ENCODE measurements at places on chromosomes 4 and X.

GRCh38 chrX:140439476-140439875 is 65.4 kb downstream of the SOX3 start:
- DNase-seq, result peak; percentile 57

- no peak for DNase-seq
These were observed 219.0 kb upstream of the GIMD1 start for GRCh38 chr4:106587558-106587957.

DNA sequence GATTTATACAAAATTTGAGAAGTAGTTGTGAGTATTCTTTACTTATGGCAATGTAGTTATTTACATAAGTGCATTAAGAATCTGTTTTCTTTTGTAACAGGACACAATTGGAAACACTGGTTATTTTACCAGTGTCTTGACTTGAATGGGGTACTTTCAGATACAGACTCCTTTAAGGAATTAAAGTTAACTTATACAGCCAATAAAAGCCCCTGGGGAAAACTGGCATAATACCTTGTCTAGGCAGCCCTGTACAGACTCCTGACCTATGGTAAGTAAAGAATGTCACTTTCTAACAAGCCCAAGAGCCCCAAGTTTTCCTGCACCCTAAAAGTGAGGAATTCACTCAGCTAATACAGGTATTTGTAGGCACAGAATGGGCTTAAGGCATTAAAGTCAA is 241.8 kb downstream of the CPXCR1 start:
- DNase-seq, result no peak

DNA sequence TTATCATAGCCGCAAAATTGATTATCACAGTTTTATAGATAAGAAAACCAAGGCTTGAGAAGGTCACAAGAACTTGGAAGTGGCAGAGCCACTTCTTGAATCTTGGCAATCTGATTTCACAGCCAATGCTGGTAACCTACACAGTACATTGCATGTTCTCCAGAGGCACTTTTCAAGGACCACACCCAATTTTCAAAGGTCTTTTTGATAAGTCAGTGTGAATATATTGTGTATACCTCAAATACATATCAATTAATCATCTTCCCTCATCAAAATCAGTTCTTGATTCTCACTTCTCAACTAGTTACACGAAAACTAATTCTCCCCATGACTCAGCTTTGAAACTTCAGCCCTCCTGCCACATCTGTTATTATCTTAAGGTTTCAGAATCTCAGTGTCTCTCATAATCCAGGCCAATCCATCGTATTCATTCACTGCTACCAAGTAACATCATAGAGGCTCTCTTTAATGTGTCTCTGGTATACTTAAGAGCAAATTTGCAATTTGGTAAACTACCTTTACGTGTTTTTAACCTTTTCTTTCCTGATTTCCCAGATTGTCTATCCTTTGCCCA is 16.8 kb downstream of the CAMK2D start:
- no peak for DNase-seq

GRCh38 chr4:136203199-136203598 is 1329.1 kb downstream of the PCDH18 start:
- no peak for DNase-seq

DNA sequence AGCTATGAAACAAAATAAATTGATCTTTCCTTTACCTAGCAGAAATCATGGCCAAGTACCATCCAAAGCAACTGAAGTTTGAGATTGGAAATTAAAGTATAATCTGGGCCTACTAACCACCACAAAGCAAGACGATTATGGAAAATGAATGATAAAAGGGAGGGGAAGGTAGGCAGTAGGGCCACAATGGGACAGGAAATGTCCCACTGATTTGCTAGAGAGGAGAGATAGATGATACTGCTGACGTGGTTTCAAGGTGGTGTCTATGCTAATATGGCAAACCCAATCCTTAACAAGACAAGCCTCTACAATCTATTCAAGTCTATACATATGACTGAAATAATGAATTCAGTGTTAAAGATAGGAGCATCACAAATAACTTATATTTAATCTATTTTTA is 6.1 kb downstream of the TMPRSS11F start:
- DNase-seq, result no peak

GRCh38 chrX:3550160-3550751 is 163.2 kb downstream of the PRKX start:
- peak; percentile 25 for DNase-seq

DNA sequence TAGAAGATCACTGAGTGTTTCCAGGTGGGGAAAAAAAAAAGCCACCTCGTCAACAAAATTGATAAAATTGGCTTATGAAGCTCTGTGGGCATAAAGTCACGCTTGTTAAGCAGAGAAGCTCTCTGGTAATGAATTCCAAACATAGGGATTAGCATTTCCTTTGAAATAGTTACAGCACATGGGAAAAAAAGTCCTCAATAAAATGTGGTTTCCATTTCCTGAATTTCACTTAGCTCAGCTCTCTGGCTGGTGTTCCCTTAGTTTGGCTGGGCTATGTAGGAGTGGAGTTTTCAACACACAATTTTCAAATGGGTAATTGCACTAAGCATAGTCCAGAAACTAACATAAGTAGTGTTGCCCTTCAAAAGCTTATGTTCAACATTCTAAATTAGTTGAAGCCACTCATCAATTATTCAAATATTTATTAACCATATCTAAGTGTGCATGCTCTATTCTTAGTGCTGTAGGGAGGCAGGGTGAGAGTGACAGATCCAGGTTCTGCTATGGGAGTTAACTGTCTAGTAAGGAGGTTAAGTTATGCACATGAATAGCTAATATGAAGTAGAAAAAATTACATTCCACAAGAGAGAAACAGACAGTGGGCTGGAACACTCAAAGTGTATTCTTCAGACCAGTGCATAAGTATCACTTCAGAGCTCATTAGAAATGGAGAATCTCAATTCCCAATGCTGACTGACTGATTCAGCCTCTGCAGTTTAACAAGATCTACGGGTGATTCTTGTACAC is 445.7 kb downstream of the SMARCA1 start:
- no peak for DNase-seq
